ENCODE measurements at places on chromosomes 5 and 9.
A peak's percentile ranks its signal among the peaks of the same experiment; 100 is the strongest.

- no peak for DNase-seq
These were observed 78.9 kb upstream of the ADRB2 start for GRCh38 chr5:148747536-148747906.

- no peak for DNase-seq
These were observed 290.8 kb downstream of the ATPSCKMT start for GRCh38 chr5:9958914-9959313.

DNA sequence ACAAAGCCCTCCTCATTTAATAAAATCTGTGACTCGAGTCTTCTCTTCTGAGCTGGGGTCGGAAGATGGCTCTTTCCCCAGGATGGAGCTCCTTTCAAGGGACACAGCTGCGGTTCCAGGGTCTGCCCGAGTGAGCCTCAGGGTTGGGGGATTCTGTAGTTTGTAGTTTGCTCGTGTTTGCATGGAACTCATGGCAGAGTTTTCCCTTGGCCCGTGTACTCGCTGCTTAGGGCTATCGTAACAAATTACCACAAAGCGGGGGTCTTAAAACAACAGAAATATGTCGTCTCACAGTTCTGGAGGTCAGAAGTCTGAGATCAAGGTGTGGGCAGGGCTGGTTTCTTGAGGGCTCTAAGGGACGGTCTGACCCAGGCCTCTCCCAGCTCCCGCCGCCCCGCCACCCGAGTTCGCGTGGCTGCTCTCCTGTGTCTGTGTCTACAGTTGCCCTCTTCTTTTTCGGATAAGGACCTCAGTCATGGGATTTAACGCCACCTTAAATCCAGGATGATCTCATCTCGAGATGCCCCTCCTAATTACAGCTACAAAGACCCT, 13.9 kb upstream of the LPCAT1 start:
- no peak for DNase-seq

- peak; percentile 84 for DNase-seq
These were observed 21.3 kb downstream of the NREP start for GRCh38 chr5:111735583-111736270.

DNA sequence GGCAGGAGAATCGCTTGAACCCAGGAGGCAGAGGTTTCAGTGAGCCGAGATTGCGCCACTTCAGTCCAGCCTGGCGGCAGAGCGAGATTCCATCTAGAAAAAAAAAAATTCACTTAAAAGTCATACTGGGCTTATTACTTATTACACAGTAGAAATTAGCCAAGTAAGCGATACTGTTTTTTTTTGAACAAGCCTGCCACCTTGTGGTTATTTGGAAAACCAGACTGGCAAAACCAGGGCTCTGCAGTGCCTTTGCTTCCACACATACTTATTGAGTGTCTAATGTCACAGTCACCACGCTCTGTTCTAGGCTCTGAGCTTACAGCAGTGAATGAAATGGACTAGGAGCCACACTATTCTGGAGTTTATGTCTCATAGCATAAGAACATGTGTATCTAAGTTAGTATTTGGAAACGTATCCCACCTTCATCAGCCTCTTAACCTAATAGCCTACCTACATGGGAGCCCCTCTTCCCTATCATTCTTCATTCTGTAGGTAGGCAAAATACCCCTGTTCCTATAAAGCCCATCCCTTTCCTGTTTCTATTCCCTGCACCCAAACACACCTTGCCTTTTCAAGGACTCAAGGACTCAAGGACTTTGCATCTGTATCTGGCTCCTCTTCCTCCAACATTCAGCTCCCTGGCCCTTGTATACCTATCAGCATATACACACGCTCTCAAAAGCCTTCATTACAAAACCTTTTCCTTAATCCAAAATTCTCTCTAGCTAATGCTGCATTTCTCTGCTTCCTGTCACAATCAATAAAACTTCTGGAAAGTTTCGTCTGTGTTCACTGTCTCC, 13.9 kb upstream of the BASP1 start:
- DNase-seq, result peak; percentile 86

- no peak for DNase-seq
These were observed 149.8 kb downstream of the GRIA1 start for GRCh38 chr5:153640293-153640692.

DNA sequence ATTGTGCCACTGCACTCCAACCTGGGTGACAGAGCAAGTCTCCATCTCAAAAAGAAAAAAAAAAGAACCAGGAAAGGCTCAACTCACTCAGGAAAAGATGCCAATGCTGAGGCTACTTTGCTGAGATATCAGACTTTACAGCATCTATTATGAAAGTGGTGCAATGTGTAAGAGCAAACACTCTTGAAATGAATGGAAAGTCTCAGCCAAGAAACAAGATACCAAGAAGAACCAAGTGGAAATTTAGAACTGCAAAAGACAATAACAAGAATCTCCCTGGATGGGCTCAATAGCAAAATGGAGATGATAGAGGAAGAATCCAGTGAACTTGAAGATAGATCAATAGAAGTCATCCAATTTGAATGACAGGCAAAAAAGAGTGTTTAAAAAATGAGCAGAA, 37.7 kb downstream of the TSPAN17 start:
- DNase-seq, result no peak

- DNase-seq, result no peak
These were observed 2.2 kb upstream of the GARIN3 start for GRCh38 chr5:157168286-157168685.

- no peak for DNase-seq
These were observed 130.7 kb upstream of the NTRK2 start for GRCh38 chr9:84538879-84539278.

DNA sequence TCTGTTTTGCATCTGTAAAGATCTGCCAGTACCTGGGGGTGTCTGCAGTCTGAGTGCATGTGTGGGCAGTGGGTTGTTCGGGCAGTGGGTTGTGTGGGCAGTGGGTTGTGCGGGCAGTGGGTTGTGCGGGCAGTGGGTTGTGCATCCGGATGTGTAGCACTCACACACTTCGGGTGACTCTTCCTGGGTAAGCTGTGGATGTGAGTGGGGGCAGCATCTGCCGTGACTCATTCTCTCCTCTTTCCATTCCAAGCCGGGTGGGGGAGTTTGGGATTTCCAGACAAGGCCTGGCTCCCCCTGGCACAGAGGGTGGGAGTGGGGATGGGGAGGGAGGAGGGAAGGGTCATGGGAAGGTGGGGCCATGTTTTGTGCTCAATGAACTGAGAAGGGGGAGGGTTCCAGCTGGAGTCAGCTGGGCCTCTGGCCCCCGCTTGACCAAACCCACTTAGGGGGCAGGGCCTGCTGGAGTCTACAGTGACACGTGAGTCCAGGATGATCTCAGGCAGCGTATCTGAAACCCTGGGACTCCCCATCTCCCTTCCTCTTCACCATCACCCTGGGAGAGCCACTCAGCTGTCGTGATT, 8.3 kb downstream of the CRB2 start:
- DNase-seq, result peak; percentile 48

DNA sequence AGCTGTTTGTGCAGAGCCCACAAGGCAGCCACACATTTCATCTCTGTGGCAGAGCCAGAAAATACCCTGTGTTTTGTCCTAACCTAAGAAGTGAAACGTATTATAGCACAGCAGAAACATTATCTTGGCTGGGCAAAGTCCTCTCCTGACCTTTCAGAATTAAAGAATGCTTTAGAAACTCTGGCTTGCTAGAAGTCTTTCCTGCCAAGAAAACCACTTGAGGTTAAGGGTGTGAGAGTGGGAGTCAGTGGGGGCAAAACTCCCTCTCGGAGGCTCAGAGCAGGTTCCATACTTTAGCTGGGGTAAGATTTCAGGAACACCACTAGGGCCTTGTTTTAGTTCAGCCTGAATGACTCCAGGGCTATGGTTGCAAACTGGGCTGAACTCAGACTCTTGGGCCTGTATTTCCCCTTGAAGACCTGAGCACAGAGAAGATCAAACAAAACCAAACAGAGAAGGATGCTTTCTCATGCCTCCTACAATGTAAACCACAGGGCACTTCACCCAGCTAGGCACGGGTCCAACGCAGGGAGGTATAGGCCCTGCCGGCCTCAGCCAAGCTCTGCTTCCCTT, 48.0 kb downstream of the ZNF366 start:
- DNase-seq, result no peak

DNA sequence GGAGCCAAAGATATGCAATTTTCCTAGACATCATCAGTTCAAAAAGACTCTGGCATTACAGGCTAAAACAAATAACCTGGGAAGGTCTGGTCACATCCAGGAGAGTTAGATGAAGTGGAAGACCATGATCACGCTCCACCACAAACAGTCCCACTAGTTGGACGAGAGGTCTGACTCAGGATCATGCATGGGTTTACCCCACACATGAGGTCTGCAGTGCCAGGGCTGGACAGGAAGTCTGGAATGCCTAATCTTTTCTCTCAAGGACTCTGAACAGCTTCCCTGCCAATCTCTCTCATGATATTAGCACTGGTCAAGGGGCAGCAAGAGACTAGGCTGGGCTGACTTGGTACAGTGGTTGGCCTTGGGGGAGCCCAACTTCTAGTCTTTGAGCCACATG, 7.1 kb downstream of the PRUNE2 start:
- DNase-seq, result no peak

DNA sequence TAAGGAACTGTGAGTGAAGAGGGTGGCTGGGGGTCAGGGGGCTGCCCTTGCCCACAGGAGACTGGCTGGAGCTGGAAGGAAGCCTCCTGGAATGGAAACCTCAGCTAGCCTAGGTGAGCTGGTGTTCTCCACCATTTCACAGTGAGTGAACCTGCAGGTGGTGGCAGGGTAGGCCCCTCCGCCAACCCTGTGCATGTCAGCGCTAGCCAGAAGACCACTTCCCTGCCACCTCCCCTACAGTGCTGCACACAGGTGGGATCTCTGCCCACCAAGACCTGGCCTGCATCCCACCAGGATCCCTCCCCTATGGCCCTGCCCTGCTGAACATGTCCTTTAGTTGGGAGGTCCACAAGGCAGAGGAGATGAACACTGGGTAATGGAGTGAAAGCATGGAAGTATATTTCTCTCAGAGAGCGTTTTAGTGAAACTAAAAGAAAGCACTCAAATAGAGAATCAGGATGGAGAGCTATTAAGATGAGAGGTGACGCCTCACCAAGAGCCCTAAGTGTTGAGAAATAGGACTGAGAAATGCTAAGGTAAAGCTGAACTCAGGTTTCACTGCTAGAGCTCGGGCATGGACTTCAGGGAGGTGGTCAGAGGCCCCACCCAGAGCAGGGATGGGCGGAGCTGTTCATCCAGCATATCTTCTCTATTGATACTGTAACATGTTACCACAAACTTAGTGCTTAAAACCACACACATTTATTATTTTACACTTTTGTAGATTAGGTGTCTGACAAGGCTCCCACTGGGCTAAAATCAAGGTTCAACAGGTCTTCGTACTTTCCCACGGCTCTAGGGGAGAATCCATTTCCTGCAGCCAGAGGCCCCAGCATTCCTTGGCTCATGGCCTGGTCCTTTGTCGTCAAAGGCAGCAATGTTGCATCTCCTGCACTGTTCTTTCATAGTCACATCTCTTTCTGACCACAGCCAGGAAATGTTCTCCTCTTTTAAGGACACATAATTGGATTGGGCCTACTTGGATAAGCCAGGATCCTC, 83.2 kb downstream of the DIRAS2 start:
- DNase-seq, result no peak

DNA sequence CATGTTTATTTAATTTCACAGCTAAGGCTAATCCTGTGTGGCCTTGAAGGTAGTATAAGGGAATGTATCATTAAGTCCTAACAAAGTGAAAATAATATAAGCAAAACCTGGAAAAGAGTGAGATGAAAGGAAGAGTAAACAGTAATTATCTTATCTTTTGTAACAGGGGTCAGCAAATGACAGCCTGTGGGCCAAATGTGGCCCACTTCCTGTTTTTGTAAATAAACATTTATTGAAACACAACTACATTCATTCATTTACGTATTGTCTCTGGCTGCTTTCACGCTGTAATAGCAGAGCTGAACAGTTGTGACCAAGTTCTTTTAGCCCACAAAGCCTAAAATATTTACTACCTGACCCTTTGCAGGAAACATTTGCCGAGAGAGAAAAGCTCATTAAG, 78.4 kb upstream of the HTR4 start:
- no peak for DNase-seq

GRCh38 chr5:131198625-131199024, 27.9 kb downstream of the LYRM7 start:
- DNase-seq, result no peak

DNA sequence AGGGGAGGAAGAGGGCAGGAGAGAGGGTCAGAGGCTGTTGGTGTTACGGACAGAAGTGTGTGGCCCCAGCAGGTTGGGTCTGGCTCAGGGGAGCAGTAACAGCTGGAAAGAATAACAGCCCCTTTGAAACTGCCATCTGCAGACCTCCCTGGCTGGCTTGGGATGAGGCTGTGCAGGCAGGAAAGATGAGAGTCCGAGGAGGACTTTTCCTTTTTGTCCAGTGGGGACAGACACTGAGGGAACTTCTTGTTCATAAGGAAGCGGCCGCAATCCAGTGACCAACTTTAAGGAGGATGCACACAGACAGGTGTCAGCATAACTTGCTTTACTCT, 14.8 kb upstream of the PLEKHG4B start:
- DNase-seq, result no peak

DNA sequence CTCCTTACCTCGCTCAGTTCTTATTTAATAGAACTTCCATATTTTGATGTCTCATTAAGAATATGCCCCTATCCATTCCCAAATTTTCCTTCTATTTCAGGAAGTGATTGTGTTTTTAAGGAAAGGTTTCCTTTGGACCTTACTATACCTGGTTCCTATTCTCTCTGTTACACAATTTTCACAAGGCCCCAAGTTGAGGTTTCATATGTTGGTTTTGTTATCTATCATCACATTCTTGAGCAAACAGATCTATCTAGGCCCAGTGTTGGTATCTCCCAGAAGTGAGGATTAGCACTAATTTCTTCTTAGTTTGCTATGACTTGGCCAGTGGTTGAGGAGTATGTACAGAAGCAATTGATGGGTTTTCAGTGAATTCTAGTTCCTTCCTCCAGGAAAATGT, 41.5 kb downstream of the ALG2 start:
- DNase-seq, result no peak

DNA sequence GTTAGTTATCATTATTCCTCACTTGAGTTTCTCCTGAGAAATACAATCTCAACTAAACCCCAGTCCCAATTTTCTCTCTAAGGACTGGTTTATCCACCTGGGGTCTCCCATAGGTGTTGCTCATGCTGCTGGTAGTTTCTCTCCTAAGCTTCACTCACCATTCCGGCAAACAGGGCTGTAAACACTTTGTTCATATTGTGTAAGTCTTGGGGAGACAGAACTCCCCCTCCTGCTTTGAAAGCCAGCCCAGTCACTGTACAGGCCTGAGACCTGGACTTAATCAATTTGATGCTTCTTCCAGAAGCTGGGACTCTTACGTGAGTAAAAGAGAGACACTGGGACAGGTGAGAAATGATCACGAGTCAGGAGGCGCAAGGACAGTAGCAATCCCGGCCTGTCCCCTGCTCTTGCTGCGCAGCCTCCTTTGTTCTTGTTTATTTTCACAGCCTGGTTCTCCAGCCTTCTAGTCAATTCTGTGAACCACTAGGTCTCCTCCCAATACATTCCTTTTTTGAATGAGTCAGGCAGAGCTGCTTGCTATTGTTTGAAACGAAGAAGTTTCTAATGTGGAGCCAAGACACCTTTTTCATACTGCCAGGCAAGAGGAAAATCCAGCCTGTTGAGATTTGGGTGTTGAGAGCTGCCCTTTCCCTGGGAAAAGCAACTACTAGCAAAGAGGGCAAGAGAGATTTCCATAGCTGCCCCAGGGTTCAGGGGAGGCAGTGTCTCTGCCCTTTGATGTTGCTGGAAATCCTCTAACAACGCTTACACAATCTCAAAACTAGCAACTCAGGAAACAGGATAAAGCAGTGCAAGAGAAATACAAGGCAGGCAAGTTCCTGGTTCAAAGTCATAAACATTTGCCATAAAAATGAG, 9.2 kb upstream of the SHROOM1 start:
- peak; percentile 65 for DNase-seq

GRCh38 chr5:120449501-120449900, 14.6 kb upstream of the PRR16 start:
- peak; percentile 47 for DNase-seq

- no peak for DNase-seq
These were observed 186.1 kb downstream of the C9orf152 start for GRCh38 chr9:110021891-110022290.
